Suprapubic skin (tissue), 4 donors: ENCODE measurements at places on chromosomes 5 and 9. TPM values are rescaled to one million over a fixed set of nuclear protein-coding genes. Genes with fewer than 3 reads are reported as not detected.

The WNT8A gene
- not detected for total RNA-seq

The PCDH12 gene
- total RNA-seq: 0.89 TPM

The MLANA gene
- total RNA-seq: 46.7 TPM

The PCDHB14 gene
- 6.2 TPM for total RNA-seq

The ADAMTS12 gene
- 1.3 TPM for total RNA-seq

The DRD1 gene
- not detected for total RNA-seq

The ADGRD2 gene
- 0.31 TPM for total RNA-seq

The PPP1R26 gene
- 11.0 TPM for total RNA-seq

The PTPRD gene
- total RNA-seq: 2.6 TPM

The FYB1 gene
- total RNA-seq: 1.5 TPM

The PRRX2 gene
- total RNA-seq: 11.1 TPM

The MELK gene
- total RNA-seq: 2.5 TPM

The SARDH gene
- 0.98 TPM for total RNA-seq

The PCDHA7 gene
- total RNA-seq: not detected

The CTSL gene
- total RNA-seq: 30.7 TPM

The NR2F1 gene
- 0.49 TPM for total RNA-seq

The SLC1A1 gene
- total RNA-seq: 1.9 TPM

The CAMK4 gene
- 0.05 TPM for total RNA-seq

The CCNJL gene
- total RNA-seq: 1.2 TPM

The ZNF658 gene
- total RNA-seq: 8.6 TPM

The NTRK2 gene
- total RNA-seq: 9.5 TPM

The MUSK gene
- total RNA-seq: not detected

The SMC5 gene
- 23.8 TPM for total RNA-seq

The DMGDH gene
- total RNA-seq: 0.55 TPM

The MIER3 gene
- total RNA-seq: 15.2 TPM

The ACOT12 gene
- not detected for total RNA-seq
